Adrenal gland (tissue), 19 donors: ENCODE measurements at places on chromosomes 5 and 9.

DNA sequence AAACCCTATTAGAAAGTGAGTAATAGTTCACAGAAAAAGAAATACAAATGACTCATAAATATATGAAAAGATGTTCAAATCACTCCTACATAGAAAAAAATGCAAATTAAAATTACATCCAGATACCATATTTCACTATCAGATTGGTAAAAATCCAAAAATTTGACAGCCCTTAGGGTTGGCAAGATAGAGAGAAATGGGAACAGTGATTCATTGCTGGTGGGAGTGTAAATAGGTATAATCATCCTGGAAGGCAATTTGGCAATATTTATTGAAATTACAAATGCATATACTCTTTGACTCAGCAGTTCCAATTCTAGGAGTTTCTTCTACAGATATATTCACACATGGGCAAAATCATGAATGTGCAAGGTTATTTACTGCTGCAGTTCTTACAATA lies 273.5 kb downstream of the NR2F1-AS1 start:
- DNase-seq = no peak

- no peak for DNase-seq
These were observed 248 bp upstream of the C1QTNF2 start for GRCh38 chr5:160370713-160371034.

DNA sequence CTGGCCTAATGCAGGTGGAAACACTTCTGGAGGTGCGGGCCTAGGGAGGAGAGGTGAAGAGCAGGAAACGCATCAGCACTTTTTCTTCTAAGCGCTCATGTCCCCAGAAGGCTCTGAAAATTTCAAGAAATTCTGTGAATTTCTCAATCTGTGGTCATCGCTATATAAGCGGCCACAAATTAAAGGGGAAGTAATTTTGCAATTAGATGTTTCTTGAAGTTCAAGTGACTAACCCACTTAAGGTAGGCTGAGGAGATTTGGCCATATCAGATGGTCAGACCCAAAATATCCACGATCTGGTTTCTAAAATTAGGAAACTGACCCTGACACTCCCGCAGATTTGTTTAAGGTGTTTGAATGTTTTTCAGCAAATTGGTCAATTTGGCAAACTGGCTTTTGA lies 16.6 kb upstream of the HMGCR start:
- DNase-seq = no peak

- DNase-seq = no peak
These were observed 113.4 kb upstream of the CCNH start for GRCh38 chr5:87526131-87526530.

- no peak for DNase-seq
These were observed 43.9 kb upstream of the CEP72 start for GRCh38 chr5:568061-568781.

- DNase-seq = no peak
These were observed 58.3 kb downstream of the SVEP1 start for GRCh38 chr9:110521206-110521605.

DNA sequence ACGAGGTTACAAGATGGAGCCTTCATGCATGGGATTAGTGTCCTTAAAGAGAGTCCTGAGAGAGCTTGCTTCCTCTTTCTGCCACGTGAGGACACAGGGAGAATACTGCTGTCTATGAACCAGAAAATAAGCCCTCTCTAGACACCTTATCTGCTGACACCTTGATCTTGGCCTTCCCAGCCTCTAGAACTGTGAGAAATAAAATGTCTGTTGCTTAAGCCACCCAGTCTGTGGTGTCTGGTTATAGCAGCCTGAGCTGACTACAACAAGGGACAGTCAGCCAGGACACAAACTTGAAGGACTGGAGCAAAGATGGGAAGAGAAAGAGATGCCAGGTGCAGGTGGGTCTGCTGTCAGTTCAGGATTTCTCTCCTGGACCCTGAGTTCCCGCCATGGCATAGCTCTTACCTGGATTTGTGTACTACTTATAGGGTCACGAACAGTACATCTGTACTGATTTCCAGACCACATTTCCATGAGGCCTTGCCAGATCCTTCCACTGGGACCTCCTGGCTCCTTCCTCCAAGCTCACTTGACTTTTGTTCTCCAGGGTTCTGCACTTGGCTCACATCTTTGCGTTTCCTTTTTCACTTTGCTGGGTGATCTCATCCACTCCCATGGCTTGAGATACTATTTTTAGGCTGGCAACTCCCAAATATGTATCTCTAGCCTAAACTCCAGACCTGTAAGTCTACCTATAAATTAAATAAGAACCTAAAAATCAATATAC lies 44.9 kb upstream of the LIFR start:
- DNase-seq = no peak

DNA sequence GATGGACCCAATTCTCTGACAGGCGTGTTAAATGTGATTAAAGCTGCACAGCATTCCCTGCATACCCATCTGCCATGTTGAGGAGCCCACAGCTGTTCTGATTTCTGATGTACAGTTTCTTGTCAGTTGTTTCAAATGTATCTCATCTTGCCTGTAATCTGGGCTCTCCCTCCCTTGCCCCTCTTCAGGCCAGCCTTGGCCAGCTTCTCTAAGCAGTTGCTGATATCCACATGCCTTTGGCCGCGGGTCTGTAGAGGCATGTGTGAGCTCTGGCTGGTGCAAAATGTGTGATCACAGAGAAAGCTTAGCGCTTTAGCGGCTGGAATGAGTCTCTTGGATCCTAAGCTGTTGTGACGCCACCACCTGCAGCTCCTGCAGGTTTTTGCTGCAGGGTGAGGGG lies 332.0 kb downstream of the MLLT3 start:
- DNase-seq = no peak

- no peak for DNase-seq
These were observed 57.1 kb upstream of the GLRX start for GRCh38 chr5:95879661-95880060.

GRCh38 chr9:18002718-18003438 lies 424.0 kb downstream of the SH3GL2 start:
- no peak for DNase-seq

DNA sequence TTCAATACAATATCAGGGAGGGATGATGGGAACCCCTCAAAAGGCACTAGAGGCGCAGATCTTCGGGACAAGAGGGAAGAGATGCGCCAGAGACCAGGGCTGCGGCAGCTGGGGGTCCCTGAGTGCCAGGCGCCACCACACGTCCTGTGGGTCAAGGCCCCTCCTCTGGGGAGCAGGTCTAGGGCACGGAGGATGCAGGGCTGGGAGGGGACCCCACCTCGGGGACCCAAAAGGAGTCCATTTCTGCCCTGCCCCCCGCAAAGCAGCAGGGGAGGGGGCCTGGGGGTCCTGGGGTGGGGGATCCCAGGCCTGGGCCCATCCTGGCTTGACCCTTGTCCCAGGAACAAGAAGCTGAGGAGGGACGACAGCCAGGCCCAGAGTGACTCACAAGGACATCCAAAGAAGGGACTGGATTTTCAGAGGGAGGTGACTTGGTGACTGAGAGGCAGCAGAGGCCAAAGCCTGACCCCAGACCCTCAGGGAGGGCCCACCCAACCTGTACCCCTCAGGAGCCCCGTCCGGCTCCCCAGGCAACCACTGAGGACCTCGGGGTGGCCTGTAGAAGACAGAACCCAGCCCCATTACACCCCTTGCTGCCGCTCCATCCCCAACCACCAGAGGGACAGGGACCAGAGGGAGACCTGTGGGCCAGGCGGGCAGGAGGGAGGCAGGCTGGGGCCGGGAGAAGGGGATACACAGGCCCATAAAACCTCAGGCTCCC lies 54.2 kb downstream of the LRSAM1 start:
- DNase-seq = peak; percentile 75

GRCh38 chr5:22614486-22615094 lies 238.6 kb downstream of the CDH12 start:
- no peak for DNase-seq

GRCh38 chr9:127796852-127797370 lies 5.8 kb upstream of the FPGS start:
- no peak for DNase-seq

DNA sequence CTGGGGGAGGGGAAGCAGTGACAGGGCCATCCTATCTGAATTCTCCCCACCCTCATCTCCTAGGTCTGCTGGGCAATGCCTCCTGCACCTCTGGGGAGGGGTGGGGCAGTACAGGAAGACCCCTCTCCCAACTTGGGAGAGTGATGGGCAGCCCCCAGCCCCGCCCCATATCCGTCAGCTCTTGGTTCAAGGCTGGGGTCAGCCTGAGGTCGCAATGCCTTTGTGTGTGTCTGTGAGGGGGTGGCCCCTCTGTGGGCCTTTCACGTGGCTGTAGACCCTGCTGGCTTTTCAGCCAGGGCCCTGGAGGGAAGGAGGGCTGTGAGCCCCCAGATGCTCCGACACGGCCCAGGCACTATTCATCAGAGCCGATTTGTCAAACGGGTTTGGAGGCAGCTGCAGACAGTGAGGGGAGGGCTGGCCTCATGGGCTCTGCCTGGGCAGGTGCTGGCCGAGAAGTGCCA lies 49.5 kb upstream of the RNU6ATAC start:
- peak; percentile 7 for DNase-seq

GRCh38 chr5:55998966-55999365 lies 4.2 kb upstream of the IL6ST start:
- DNase-seq = no peak

DNA sequence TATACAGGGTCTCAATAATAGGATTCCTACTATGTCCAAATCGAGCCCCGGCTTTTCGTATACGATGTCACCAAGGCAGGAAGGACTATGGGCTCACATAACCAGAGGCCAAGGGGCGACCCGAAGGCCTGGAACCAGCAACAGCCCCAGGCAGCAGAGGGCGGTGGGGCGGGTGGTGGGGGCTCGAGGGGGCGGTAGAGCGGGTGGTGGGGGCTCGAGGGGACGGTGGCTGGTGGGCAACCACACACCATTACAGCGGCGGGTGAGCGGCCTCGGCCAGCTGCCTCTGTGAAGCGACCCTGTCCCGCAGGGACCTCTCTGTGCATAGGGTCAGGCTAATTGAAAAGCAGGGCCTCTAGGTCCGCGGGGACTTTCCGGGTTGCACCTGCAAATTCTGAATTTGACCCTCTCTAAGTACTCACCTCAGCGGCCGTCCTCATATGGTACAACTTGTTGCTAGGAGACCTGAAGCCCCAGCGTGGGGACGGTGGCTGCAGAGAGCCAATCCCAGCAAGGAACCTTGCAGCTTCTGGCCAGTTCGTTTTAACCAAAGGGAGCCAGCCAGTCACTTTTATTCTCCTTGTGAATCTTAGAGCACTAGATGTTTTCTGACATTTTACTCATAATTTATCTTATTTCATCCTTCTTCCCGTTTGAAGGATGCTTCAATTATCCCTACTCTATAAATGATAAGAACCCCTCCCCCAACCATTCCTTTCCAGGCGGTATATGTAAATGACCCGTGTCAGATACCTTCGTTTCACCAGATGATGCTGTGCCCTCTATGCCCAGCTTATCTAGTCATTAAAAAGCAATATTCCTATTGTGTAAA lies at the start of gene NME5:
Gene NME5, minus strand, starts transcription at position 480 of the 832 bp plus-strand sequence. CDS start 648 bp downstream, outside the sequence.
- peak; percentile 79 for DNase-seq

- DNase-seq = no peak
These were observed 33.9 kb upstream of the RAD23B start for GRCh38 chr9:107249131-107249533.

GRCh38 chr5:65742565-65743231 lies 20.7 kb downstream of the NLN start:
- peak; percentile 22 for DNase-seq

DNA sequence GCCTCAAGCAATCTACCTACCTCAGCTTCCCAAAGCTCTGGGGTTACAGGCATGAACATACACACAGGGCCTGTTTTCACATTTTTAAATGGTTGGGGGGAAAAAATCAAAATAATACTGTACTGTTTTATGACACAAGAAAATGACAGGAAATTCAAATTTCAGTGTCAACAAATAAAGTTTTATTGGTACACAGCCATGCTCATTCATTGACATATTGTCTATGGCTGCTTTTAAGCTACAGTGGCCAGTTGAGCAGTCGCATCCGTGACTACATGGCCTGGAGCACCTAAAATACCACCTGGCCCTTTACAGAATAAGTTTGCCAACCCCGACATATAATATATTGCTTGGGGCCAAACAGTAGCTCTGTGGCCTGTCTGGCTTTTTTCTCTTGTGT lies 56.4 kb upstream of the GGTA1 start:
- no peak for DNase-seq

GRCh38 chr5:4518903-4519672 lies 621.0 kb upstream of the ADAMTS16 start:
- DNase-seq = no peak

DNA sequence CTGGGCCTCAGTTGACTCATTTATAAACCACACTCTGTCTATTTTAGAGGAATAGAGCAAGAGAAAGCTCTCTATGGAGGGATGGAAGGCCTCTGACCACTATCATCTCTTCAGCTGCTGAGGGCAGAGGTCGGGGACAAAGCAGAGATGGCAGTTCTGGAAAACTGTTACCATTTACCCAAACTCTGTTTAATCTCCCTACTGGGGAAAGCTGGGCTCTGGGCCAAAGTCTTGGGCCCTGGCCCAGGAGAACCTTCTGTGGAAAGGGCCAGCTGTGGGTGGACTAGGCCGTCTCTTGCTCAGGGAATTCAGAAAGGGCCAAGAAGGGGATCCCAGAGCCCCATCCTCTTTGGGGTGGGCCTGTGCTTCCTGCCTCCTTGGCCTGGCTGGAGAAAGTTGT lies 100.0 kb downstream of the PSD2 start:
- peak; percentile 49 for DNase-seq

DNA sequence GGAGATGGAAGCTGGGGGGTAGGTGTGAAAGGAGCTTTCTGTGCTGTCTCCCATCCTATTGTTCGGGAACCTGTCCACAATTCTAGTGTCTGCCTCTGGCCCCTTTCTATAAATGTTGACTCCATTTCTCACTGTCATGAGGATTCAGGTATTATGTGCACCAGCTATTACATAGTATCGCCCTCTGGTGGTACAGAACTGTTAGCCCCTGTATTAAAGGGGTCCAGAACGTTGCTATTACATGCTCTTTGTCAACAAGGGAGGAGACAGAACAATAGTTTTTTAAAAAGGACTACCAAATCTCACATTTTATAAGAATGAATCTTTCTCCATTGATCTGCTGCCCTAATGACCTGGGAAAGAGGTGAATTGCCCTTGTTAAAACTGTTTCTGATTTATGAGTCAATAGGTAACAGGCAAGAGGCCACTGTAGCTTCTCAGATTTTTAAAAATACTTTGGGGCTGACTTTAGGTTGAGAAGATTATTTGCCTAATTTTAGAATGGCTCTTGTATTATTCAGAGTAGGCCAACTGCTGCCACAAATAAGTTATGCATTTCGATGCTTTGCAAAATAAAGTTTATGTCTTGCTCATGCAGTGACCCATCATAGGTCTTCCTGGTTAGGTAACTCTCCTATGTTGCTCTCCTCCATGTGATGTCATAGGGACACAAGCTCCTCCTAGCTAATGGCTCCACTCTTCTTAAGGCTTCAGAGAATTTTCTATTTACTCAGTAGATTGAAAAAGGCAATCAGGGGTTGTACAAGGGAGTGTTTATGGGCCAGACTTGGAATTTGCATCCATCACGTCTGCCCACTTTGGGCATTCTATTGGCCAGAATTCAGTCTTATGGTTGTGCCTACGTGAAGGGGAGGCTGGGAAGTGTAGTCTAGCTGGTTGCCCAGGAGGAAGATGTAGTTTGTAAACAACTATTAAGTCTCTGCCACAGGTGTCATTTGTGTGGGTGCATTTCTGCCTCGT lies 20.8 kb downstream of the DCANP1 start:
- no peak for DNase-seq

- no peak for DNase-seq
These were observed 220.7 kb upstream of the MSX2 start for GRCh38 chr5:174503461-174504265.

GRCh38 chr5:51487952-51488351 lies 104.7 kb downstream of the ISL1 start:
- no peak for DNase-seq

- no peak for DNase-seq
These were observed 803.1 kb upstream of the WWC1 start for GRCh38 chr5:167488371-167488770.

GRCh38 chr9:114034196-114034595 lies 43.9 kb downstream of the AMBP start:
- DNase-seq = no peak
